ENCODE measurements at places on chromosomes 1 and 21. TPM values are rescaled to one million over a fixed set of nuclear protein-coding genes. Genes with fewer than 3 reads are reported as not detected.

The PRAMEF27 gene
- total RNA-seq = not detected

The SORT1 gene
- 17.7 TPM for total RNA-seq

The WNT2B gene
- total RNA-seq = 17.3 TPM

The C4BPB gene
- not detected for total RNA-seq

The PIK3CD gene
- 59.4 TPM for total RNA-seq

The CSMD2 gene
- total RNA-seq = not detected

The MARK1 gene
- 4.0 TPM for total RNA-seq

The SLC30A10 gene
- not detected for total RNA-seq

The ZNF593OS gene
- not detected for total RNA-seq

The ADAMTS1 gene
- total RNA-seq = 75.1 TPM

The HFM1 gene
- total RNA-seq = 8.3 TPM

The OR2M3 gene
- not detected for total RNA-seq

The ZBTB21 gene
- 22.0 TPM for total RNA-seq

The C1orf50 gene
- total RNA-seq = 4.7 TPM

The SPOCD1 gene
- total RNA-seq = 11.8 TPM

The GRHL3 gene
- total RNA-seq = 2.6 TPM

The MXRA8 gene
- total RNA-seq = 26.7 TPM

The TFF1 gene
- total RNA-seq = not detected

The MFSD2A gene
- 4.3 TPM for total RNA-seq

The TGFB2 gene
- 0.27 TPM for total RNA-seq

The RHD gene
- not detected for total RNA-seq

The LINGO4 gene
- total RNA-seq = not detected

The RGL1 gene
- total RNA-seq = 3.4 TPM

The PTPRU gene
- total RNA-seq = 35.5 TPM

The CLCA1 gene
- not detected for total RNA-seq

The RAB7B gene
- total RNA-seq = 0.85 TPM

The PKLR gene
- total RNA-seq = not detected

The BSND gene
- not detected for total RNA-seq

The C1orf141 gene
- total RNA-seq = not detected

The RGS4 gene
- total RNA-seq = 1.9 TPM

The SYT6 gene
- not detected for total RNA-seq

The PHC2 gene
- 71.9 TPM for total RNA-seq

The GBP3 gene
- not detected for total RNA-seq

The AMY2A gene
- not detected for total RNA-seq

The S100A10 gene
- total RNA-seq = not detected

The RRP1B gene
- 40.5 TPM for total RNA-seq

The TMEM269 gene
- total RNA-seq = not detected

The FAM167B gene
- total RNA-seq = not detected

The SLC44A5 gene
- total RNA-seq = not detected

The SPRR2B gene
- not detected for total RNA-seq

The LCE6A gene
- not detected for total RNA-seq

The UBXN10 gene
- total RNA-seq = 3.5 TPM

The ERO1B gene
- total RNA-seq = 6.3 TPM

The LAX1 gene
- not detected for total RNA-seq

The TMOD4 gene
- total RNA-seq = not detected

The OR2T33 gene
- not detected for total RNA-seq

The PADI2 gene
- total RNA-seq = 0.10 TPM

The MRAP gene
- not detected for total RNA-seq

The OR6K3 gene
- not detected for total RNA-seq

The CCDC30 gene
- total RNA-seq = 0.49 TPM

Data from G401 (cell line).